ENCODE measurements at places on chromosomes 7 and 10.

DNA sequence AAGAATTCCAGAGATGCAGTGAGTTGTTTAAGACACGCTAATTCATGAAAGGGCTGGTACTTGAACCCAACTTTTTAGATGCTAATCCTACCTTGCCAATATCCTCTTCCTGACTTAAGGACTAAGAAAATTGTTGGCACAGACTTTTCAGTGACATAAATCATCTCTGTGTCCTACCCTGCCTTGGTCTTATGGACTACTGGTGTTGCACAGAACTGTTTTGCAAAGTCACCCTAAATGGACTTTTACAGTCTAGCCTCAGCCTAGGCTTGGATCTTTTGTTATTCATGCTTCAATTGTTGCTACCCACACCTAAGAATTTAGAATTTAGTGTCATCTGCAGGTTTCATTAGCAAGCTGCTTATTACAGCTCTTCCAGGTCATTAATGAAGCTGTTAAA, 112.7 kb downstream of the SORCS1 start:
- no peak for DNase-seq

- no peak for DNase-seq
Observed at GRCh38 chr7:44750921-44751571, 2.4 kb downstream of the ZMIZ2 start.

- no peak for DNase-seq
Observed at GRCh38 chr7:48337012-48337621, 165.9 kb downstream of the ABCA13 start.

GRCh38 chr7:111855161-111855841, 293.0 kb upstream of the IMMP2L start:
- DNase-seq = no peak

GRCh38 chr10:111249925-111250324, 173.1 kb downstream of the ADRA2A start:
- no peak for DNase-seq

DNA sequence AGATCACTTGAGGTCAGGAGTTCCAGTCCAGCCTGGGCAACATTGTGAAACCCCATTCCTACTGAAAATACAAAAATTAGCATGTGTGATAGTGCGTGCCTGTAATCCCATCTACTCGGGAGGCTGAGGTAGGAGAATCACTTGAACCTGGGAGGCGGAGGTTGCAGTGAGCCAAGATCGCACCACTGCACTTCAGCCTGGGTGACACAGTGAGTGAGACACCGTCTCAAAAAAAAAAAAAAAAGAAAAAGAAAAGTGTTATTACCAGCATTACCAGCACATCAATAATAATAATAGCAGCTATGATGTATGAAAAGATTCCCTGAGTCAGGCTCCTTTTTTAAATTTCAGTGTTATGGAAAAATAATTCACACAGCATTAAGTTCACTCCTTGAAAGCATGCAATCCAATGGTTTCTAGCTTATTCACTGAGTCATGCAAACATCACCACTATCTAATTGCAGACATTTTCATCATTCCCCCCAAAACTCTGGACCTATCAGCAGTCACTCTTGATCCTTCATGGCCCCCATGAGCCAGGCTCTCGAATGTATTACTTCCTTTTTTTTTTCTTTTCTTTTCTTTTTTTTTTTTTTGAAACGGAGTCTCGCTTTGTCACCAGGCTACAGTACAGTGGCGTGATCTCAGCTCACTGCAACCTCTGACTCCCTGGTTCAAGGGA, 228.4 kb downstream of the FANK1 start:
- DNase-seq = no peak

- DNase-seq = no peak
Observed at GRCh38 chr10:62715383-62715782, 89.1 kb upstream of the ADO start.

- no peak for DNase-seq
Observed at GRCh38 chr7:122064971-122065370, 79.1 kb downstream of the AASS start.

- no peak for DNase-seq
Observed at GRCh38 chr7:107332488-107333269, 137.2 kb upstream of the GPR22 start.

DNA sequence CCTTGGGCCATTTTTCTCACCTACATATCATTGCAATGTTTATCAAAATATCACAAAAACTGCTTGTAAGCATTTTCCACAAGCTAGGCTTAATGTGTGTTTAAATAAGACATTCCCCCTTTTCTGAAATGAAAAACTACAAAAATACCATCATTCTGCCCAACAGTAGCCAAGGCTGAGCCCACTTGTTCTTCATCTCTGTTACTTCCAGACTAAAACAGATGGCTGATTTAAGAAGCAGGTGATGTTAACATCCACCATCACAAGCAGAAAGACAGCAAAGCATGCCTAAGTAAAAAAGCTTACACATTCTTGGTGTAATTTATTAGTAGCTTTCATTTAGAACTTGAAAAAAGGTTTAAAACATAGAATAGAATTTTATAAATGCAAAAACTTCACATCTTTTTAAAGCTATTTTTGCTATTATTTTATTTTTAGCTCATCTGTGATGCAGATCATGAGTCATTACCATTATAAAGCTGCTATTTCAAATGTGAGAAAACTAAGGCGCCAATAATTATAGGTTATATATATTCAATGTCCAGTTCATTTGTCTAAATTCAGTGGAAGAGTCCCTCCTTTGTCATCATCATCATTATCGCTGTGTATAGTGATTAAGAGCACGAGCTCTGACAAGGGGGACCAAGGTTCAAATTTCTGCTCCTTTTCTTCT, 109.4 kb downstream of the RELN start:
- no peak for DNase-seq

DNA sequence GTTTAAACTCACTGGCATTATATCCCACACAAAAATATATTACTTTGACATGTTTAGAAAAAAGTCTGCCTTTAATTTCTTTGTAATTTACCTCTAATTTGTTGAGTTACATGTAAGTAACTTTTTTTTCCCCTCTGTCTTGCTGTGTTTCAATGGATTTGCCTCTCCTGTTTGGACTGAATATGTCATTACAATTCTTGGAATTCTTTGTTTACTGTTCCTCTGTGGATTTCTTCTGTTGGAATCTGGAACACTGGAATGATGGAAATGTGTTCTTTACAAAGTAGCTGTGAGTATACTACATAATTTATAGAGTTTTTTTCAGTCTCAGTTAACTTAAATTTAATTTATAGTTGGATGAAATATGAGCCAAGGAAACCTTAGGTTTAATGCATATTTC, 30.4 kb downstream of the SEPTIN7 start:
- no peak for DNase-seq

GRCh38 chr10:11014671-11015445, 2.8 kb upstream of the CELF2 start:
- no peak for DNase-seq

DNA sequence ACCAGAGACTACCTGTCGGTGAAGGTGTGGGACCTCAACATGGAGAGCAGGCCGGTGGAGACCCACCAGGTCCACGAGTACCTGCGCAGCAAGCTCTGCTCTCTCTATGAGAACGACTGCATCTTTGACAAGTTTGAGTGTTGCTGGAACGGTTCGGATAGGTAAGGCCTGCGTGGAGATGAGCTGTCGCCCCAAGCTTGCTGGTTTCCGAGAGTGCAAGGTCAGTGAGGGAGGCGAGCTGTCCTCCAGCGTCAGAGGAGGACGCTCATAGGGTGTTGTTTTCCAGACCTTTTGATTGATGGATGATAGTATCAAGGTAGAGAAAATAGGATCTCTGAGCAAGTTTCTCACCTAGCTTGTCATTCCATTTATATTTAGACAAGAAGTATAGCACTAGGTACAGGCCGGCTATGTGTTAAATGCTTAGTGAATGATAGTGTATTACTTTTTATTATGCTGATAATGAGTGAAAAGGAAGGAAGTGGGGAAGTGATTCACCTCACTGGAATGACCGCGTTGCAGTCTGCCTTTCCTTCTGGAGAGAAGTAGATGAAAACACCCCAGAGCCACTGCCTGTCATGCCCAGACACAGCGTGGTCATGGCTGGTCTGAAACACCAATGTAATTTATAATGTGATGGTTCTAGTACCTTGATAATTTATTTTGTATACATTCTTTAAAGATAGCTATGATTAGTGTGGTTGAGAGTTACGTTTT, 33.9 kb downstream of the BNIP3 start:
- no peak for DNase-seq

- no peak for DNase-seq
Observed at GRCh38 chr7:84245835-84246234, 51.2 kb upstream of the SEMA3A start.

- DNase-seq = no peak
Observed at GRCh38 chr10:123896246-123896927, 4.8 kb upstream of the CPXM2 start.

- DNase-seq = no peak
Observed at GRCh38 chr7:34567906-34568305, 90.1 kb upstream of the NPSR1 start.

DNA sequence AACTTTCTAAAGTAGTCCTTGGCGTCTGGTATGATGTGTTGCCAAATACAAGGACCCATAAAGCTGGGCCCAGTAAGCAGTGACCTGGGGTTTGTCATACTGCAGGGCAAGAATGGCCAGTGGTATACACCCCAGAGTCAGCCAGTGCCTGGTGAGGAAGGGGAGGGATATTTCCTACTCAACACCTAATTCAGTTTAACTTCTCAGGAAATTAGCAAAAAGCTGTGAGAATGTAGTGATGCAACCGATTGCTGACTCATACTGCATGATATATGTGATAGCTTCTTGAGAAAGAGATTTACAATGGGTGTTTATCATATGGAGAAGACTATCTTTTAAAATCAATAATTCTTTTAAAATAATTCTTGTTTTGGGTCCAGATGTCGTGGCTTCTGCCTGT, 889.3 kb upstream of the CELF2 start:
- no peak for DNase-seq

GRCh38 chr10:69878038-69878437, 76.3 kb downstream of the COL13A1 start:
- DNase-seq = no peak

- no peak for DNase-seq
Observed at GRCh38 chr7:128093614-128094570, 62.7 kb upstream of the LRRC4 start.

- no peak for DNase-seq
Observed at GRCh38 chr7:157855016-157855415, 518.2 kb downstream of the DNAJB6 start.

DNA sequence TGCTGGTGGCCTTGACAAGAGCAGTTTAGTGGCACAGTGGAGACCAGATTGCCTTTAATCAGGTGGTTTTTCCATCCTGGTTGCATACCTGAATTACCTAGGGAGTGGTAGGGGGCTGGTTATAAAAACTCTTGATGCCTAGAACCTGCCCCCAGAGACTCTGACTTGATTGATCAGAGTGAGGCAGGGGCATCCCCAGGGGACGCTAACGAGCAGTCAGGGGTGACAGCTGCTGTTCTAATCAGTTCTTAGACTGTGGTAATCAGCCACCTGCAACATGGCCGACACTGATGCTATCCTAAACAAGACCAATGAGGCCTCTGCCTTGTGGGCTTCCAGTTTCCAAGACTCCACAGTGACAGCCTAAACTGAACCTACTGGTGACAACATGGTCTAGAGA, 2.0 kb upstream of the OPALIN start:
- no peak for DNase-seq

- no peak for DNase-seq
Observed at GRCh38 chr7:84425702-84426259, 231.2 kb upstream of the SEMA3A start.

DNA sequence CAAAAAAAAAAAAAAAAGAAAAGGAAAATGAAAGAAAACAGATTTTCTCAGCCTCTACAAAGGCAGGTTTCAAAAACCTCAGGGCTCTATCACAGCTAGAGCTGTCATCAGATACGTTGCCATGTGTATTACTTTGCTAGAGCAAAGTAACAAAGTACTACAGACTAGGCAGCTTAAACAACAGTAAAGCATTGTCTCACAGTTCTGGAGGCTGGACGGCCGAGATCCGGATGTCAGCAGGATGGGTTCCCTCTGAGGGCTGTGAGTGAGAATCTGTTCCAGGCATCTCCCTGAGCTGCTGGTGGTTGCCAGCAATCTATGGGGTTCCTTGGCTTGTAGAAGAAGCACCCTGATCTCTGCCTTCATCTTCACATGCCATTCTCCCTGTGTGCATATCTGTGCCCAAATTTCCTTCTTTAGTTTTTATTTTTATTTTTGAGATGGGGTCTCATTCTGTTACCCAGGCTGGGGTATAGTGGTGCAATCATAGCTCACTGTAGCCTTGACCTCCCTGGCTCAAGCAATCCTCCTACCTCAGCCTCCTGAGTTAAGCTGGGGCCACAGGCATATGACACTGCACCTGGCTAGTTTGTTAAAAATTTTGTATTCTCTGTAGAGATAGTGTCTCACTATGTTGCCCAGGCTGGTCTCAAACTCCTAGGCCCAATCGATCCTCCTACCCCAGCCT, 48.9 kb upstream of the KDM7A start:
- no peak for DNase-seq

DNA sequence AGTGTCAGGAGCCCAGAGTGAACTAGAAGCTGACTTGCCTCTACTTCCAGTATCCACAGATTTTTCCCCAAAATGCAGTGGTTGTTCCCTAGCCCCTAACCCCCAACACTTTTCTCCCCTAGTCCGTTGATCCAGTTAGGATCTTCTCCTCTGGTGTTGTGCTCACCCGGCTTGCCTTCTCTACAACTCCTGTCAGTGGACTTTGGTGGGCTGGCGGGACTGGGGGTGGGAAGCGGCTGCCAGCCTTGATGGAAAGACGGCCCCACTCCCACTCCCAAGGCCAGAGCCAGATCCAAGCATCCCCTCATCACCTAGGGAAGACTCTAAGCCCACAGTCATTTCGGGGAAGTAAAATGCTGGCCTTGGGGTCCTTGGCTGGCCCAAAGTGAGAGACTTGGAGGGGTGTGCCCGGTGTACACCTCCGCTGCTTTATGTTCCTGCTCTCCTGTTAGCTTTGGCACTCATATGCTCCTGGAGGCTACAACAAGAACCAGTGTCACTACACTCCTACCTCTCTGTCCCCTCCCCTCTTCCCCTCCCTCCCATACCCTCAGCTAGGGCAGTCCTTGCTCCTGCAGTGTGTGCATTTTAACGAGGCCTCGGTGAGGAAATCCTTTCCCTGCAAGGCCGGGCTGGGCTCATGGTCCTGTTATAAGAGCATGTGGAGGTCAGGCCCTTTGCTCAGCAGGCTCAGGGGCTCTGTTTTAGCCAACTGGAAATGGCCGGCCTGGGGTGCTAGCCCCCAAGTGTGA, 930 bp upstream of the HOXA10 start:
- DNase-seq = no peak

DNA sequence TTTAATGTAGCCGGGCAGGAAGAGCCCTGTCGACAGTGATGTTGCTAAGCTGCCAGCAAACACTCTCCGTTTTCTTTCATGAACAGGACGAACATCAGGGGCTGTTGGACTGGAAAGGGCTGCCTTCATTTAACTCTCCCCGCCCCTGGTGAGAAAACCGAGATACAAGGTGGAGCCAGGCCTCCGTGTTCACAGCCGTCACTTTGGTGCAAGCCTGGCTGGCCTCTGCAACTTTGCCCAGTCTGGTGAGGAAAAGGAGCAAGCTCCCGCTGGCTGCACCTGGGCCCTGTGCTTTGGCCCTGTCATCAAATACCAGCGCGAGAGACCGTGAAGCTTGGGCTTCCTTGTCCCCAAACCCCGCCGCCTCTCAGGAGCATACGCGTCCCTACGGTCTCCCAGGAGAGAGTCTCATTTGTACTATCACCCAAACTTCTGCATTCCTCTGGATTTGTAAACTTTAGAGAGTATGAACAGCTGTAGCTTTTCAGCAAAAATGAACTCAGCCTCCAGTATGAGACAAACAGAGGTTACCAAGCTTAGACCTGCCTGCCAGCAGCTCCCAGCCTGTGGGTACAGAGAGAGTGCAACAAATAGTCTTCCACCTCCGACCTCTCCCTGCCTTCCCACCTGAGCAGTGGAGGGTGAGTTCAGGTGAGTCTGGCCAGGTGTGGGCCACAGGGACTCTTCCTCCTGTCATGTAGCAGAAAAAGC, 445.3 kb upstream of the MGMT start:
- DNase-seq = no peak
